Spleen (tissue), 13 donors: ENCODE measurements at places on chromosomes 3 and 15. TPM values are rescaled to one million over a fixed set of nuclear protein-coding genes. Genes with fewer than 3 reads are reported as not detected.

C3orf80 gene
- total RNA-seq = 0.26 TPM

GRCh38 chr15:34650177-34650576, 66.7 kb upstream of the GOLGA8B start:
- no peak for DNase-seq

GOLGA8H gene
- 2.1 TPM for total RNA-seq

DNA sequence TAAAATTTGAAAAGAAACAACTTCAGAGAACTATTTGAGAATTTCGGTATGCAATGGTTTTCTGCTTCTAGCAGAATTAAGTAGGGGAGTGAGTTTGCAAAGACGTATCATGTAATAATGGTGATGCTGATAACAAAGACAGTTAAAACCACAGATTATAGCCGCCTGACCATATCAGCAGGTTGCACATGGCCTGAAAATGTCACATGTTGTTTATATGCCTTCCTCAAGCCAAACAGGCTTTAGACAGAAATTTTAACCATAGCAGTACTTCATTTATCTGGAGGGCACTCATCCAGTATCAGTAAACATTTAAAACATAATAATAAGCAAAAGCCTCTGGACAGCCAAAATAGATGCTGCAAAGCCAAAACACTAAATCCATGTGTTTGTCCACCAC, 131.7 kb downstream of the RYR3 start:
- DNase-seq = no peak

DNA sequence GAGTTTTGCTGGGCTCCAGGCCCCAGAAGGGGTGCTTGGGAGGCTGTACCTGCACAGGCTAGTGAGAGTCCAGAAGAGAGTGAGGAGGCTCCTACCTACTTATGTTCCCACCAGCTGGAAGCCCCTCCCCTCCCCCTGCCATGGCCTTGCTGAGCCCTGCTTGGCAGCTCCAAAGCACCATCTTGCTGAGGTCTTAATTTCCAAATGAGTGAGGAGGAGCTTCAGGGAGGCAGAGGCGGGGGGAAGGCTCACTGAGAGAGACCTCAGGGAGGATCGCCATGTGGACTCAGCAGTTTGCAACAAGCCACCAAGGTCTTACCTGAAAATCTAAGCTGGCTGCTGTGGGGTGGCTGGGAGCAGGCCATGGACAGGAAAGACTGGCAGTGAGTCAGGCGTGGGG, 8.7 kb upstream of the CACNA2D2 start:
- DNase-seq = no peak

NANOGP8 gene
- 0.50 TPM for total RNA-seq

GRCh38 chr3:123279121-123279520, 77.4 kb downstream of the SEC22A start:
- DNase-seq = no peak

PTPN23 gene
- 45.4 TPM for total RNA-seq

DNA sequence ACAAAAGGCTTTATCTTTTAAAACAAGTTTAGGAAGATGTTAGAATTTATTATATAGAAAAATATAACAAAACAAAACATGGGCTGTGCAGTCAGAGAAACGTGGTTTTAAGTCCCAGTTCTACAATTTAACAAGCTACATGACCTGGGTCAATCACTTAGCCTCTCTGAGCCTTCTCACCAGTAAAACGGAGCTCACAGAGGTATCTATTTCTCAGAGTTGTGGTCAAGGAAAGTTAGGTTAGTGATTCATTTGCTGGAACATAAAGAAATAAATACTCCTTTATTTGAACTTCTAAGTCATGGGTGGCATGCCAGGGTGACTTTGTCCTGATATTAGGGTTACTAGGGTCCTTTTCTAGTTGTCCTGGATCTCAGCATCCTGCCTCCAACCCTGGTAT, 10.8 kb upstream of the CCDC174 start:
- DNase-seq = no peak
